Naive B cell (primary cell): ENCODE measurements at places on chromosomes 12 and 14. TPM values are rescaled to one million over a fixed set of nuclear protein-coding genes. Genes with fewer than 3 reads are reported as not detected.
A peak's percentile ranks its signal among the peaks of the same experiment; 100 is the strongest.

DNA sequence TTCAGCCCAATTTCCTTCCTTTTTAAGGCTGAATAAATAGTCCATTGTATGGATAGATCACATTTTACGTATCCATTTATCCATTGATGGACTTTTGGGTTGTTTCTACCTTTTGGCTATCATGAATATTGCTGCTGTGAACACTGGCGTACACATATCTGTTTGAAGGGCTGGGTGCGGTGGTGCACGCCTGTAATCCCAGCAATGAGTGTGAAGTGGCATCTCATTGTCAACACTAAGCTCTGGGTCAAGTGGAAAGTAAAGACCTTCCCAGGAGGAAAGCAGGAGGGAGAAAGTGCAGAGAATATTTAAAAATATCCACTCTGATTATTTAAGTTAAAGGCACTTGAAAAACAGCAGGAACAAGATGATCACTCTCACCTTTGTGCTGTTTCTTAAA, 11.7 kb upstream of the PLA2G1B start:
- no peak for DNase-seq

DNA sequence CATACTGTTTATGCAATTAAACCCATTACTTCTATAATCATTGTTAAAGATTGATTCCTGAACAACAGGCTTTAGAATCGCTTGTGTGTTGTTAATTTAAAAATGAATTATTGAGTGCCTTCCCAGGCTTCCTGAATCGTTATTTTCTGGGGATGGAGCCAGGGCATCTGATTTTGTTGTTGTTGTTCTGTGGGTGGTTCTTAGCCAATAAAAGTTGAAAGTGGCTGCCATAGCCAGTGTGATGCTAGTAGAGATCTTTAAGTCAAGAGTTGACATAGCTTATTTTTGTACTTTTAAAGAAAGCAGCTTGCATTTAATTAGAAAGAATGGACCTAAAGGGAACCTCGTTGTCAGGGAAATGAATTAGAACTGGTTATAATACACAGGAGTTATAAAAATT, 6.4 kb downstream of the GOLGA5 start:
- no peak for DNase-seq

DNA sequence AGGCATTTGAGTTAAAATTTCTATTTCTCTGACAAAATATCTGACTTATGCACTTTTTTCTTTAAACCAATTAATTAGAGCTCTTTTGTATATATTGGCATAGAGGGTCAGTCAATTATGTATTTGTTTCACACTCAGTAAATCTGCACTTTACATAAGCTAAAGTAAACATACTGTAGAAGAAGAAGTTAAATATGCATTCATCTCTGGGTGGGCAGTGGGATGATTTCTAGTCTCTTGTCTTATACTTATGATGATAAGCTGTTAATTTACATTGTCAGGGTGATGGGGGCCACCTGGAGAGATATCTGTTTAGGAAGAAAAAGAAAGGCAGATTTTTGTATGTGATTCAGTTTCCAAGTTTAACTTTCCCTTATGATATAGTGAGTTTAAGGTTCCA, 330.8 kb downstream of the IPO8 start:
- DNase-seq = no peak

DNA sequence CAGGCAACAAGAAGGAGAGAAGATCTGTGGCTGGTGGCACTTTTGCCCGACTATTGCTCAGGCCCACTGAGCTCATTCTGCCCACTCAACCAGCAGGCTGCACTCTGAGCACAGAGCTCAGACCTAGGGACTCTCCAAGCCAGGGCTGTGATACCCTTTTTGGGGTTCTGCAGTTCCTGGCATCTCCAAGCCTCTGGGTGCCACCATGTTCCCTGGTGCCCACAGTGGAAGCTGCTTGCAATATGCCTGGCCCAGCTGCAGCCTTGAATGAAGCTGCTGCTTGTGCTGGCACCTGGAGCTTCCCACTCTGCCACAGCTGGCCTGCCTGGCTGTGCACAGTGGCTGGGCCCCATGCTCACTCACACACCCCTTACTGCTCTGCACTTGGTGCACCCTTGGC, 236.1 kb downstream of the ADGRD1 start:
- DNase-seq = no peak

DNA sequence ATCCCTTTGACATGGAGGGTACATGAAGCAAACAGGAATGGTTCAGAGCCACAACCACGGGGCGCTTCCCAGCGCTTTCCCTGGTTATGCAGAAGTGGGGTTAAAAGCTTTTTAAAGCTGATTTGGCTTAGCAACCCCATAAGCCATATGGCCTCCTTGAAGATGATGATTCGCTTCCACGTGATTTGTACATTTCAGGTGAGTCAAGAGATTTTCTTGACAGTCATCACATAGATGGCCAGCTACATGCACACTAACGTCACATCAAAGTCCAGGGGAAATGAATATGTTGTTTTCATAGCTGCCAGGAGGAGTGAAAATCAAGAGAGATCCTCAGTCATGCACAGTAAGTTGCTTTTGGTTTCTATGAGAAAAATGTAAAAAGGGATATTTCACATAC, 309.7 kb downstream of the TMEM132D start:
- no peak for DNase-seq

DNA sequence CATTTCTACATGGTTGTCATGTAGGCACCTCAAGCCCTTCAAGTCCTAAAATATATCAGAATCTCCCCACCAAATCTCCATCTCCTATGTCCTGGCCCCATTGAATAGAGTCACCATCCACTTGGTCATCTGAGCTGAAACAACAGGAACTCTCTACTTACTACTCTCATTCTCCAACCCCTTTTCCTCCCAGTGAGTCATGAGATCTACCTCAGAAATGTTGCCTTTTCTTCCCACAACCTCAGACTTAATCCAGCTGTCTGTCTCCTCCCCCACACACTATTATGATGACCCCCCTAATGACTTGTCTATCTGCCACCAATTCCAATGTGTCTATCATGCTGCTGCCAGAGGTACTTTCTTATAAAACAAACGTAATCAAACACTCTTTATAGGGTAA, 72.3 kb upstream of the TMEM263 start:
- DNase-seq = no peak

GRCh38 chr14:51018521-51018920, 74.2 kb upstream of the PYGL start:
- DNase-seq = no peak

GRCh38 chr12:51705450-51705849, 114.4 kb downstream of the SCN8A start:
- DNase-seq = no peak

- no peak for DNase-seq
Observed at GRCh38 chr12:128531170-128531569, 264.2 kb downstream of the TMEM132C start.

DNA sequence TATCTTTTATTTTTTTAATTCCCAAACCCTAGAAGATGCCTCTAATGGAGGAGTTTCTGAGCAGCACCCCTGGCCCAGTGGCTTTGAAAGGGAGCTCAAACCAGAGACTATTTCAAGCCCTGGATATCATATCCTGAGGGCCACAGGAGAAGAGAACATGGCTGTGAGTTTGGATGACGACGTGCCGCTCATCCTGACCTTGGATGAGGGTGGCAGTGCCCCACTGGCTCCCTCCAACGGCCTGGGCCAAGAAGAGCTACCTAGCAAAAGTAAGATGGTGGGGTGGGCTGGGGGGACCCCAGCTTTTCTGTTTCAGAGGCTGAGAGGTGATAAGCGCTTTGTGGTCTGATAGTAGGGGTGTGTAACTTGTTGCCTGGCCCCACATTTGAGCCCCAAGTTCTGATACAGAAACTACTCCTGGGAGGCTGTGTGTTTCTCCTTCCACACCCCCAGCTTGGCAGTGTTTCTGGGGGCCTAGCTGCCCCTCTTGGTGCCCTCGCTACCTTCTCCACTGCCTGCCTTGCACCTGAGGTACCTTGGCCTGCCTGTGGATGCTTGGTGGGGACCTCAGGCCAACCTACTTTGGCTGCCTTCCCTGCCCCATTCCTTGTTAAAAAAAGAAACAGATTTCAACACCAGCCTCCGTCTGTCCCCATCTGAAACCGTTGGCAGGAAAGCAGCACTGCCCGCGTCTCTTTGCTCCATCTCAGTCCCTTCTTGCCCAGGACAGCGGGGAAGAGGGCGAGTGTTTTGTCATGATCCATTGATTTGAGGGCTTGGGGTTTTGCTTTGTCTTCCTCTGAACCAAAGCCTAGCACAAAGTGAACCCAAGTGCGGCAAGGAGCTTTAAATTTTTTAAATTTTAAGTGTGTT, 5.7 kb downstream of the TPCN1 start:
- DNase-seq = no peak

GRCh38 chr12:109711596-109712461, 1.8 kb upstream of the FAM222A start:
- no peak for DNase-seq

- no peak for DNase-seq
Observed at GRCh38 chr12:10618338-10618987, 5.1 kb upstream of the MAGOHB start.

DNA sequence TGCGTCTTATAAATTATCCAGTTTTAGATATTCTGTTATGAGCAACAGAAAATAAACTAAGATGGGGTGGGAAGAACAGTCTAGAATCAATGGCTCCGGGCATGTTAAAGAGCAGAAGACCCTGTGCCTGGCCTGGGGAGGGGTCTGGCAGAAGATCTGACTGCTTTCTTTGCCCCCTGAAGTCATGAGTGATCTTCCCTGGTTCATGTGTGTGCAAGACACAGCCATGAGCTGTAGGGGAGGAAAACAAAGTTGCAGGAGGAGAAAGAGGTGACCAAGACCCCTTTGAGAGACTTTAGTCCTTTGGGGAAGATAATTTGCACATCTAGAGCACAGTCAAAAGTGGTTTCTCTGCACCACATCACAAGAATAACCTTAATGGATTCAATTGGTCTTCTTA, 4.8 kb downstream of the LACRT start:
- DNase-seq = no peak

DNA sequence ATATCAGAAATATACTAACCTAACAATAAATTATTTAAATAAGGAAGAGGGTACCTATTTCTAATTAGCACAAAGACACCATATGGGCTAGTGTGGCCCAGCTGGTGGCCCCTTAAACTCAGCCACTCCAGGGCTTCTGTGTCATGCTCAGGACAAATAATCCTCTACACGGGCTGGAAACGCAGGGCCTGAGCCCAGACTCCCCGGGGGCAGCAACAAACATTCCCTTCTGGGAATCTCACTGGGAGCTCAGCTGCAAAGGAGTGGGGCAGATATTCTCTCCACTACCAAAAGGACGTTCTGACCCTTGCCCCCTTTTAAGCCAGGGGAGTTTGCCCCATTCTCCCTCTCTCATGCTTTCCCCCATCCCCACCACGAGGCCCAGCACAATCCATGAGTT, 43.7 kb upstream of the ELK3 start:
- no peak for DNase-seq

DNA sequence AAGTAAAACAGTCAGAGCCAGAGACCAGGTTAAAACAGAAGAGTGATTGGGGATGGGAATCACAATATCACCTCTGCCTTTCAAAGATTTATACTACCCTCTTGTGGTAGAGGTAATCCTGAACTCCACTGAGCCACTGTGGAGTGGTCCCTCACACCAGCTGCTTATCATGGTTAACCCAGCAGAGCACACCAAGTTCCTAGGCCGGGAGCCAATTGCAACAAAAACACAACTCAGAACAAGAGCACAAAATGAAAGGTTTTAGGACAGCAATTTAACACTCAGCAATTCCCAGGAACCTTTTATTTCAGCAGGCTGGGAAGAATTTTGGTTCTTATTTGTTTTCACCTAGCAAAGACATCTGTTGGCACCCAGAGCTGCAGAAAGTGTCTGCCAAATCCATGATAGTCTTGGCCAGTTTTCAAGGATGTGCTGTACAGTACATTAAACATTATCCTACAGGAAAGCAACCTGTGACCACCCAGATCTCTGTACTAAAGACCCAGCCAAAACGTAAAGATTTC, 220.5 kb upstream of the ATXN7L3B start:
- DNase-seq = no peak

DNA sequence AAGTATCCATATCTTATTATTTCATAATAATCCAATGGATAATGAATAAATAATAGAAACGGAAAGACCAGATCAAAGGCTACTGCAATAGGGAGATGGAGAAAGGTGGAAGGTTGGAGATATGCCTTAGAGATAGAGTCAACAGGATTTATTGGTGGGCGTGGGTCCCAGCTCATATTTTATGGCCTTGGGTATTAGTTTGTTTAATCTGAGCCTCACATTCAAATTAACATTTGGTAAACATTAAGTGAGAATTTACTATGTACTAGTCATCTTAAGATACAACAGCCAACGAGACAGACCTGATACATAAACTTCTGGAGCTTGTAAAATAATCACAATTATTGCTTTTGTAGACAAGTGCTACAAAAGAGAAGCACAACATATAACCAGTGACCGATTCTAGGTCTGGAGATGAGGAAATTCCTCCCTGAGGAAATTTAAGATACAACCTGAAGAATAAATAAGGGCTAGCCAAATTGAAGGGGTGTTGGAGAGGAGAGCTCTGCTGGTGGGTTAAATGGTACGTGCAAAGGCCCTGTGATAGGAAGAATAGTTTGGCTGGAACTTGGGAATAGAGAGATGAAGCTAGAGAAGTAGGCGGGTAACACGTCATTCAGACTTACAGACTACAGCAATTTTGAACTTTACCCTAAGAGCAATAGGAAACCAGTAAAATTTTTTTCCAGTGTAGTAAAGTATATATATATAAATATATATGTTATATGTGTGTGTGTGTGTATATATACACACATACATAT, 16.1 kb downstream of the LTBR start:
- no peak for DNase-seq

- no peak for DNase-seq
Observed at GRCh38 chr12:120263748-120264085, 1.8 kb downstream of the PXN start.

DNA sequence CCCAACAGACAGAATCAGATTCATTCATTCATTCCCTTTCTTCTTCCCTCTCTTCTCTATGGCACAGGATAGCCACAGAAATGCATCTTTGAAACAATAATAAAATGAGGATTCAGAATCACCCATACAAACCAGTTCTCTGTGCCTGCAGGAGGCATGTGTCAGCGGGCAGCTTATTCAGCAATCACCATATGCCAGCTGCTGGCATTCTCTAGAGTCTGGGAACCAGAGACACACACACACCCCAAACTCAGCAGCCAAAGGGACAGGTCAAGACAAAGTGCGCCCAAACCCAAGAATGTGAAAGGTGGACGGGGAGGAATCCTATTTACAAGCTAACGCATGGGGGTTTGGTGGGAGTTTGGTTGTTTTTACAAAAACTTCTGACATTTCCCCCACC, 14.1 kb downstream of the ARF3 start:
- no peak for DNase-seq

GRCh38 chr14:77920312-77920711, 120.4 kb downstream of the ADCK1 start:
- DNase-seq = no peak

GRCh38 chr12:116528065-116528464, 31.1 kb upstream of the MAP1LC3B2 start:
- no peak for DNase-seq

- peak; percentile 14 for DNase-seq
Observed at GRCh38 chr14:90722590-90722989, 93.6 kb downstream of the TTC7B start.

Gene ATP23
- polyA plus RNA-seq = 21.9 TPM

Gene TBC1D30
- polyA plus RNA-seq = 1.1 TPM

Gene OLR1
- not detected for polyA plus RNA-seq

Gene KMT2D
- polyA plus RNA-seq = 6.1 TPM

Gene SRRM4
- polyA plus RNA-seq = not detected

Gene RNASE1
- not detected for polyA plus RNA-seq

Gene ANKRD33
- polyA plus RNA-seq = not detected

Gene RNASE4
- polyA plus RNA-seq = 0.34 TPM

Gene FGD4
- 1.8 TPM for polyA plus RNA-seq
